Mesothelial cell of epicardium (in vitro differentiated cells): ENCODE measurements at places on chromosomes 5 and 9. TPM values are rescaled to one million over a fixed set of nuclear protein-coding genes. Genes with fewer than 3 reads are reported as not detected.

- H3K36me3 ChIP-seq, result no peaks in the 10 kb centered on the region
- H3K27me3 ChIP-seq, result no peaks in the 10 kb centered on the region
- peaks cover 23% of the 10 kb centered on the region for H3K4me1 ChIP-seq
- DNase-seq, result no peak
- no peak overlapping the region for H3K27ac ChIP-seq
Observed at GRCh38 chr9:99430301-99430700, 208.2 kb downstream of the SEC61B start.

- peak within 1 kb of the TSS; percentile 87 for H3K4me3 ChIP-seq
- H3K36me3 ChIP-seq, result no peaks in the 10 kb centered on the region
- peak; percentile 72 for DNase-seq
- peaks cover 21% of the 10 kb centered on the region for H3K4me1 ChIP-seq
- peaks cover 47% of the 10 kb centered on the region for H3K27me3 ChIP-seq
- no peak within 1 kb of the TSS for H3K27ac ChIP-seq
Observed at GRCh38 chr9:4489919-4490704, at the start of gene SLC1A1. Gene SLC1A1 (plus strand): TSS chr9:4490468. CDS start chr9:4490680, 212 bp downstream.

- H3K27me3 ChIP-seq, result no peaks in the 10 kb centered on the region
- H3K4me1 ChIP-seq, result peaks cover 6% of the 10 kb centered on the region
- H3K36me3 ChIP-seq, result peaks cover 5% of the 10 kb centered on the region
- no peak for DNase-seq
- no peak overlapping the region for H3K27ac ChIP-seq
- no peak overlapping the region for H3K4me3 ChIP-seq
Observed at GRCh38 chr9:92728831-92729734, 35.5 kb downstream of the BICD2 start.

DNA sequence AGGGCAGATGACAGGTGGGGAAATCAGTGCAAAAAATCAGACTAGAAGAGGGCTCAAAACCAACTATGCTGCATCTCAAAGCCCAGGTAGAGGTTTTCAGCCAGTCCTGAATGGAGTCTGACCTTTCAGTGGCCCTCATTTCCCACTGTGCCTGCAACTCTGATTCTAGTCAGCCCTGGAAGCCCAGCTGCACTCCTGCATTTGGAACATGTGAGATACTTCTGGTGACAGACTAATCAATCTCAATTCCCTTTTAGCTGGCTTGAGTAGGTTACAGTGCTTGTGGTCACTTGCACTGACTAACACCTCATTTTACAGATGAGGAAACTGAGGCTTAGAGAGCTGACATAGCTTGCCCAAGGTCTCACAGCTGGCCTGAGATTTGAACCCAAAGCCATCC, 7.9 kb upstream of the ACSL6 start:
- H3K27me3 ChIP-seq, result peaks cover 80% of the 10 kb centered on the region
- H3K27ac ChIP-seq, result no peak overlapping the region
- H3K4me3 ChIP-seq, result no peak overlapping the region
- DNase-seq, result no peak
- no peaks in the 10 kb centered on the region for H3K36me3 ChIP-seq

The CDK9 gene
- total RNA-seq, result 110 to 120 TPM (median 112 TPM) in 3 replicates

DNA sequence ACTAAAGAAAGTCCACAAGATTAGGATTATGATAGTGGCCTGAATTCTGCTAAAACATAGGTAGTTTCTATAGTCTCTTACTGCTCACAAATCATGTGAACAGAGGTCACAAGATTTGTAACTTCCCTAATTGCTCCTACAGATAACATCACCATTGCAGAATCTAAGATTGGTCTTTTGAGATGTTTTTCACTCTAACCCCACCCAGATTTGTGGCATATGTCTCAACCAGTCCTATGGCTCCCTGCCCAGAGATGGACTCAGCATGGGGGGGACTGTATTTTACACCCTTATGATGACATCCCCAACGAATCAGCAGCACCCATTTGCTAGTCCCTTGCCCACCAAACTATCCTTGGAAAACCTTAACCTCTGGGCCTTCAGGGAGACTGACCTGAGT, 1046.2 kb downstream of the CDH12 start:
- H3K36me3 ChIP-seq, result no peaks in the 10 kb centered on the region
- no peak overlapping the region for H3K4me3 ChIP-seq
- no peaks in the 10 kb centered on the region for H3K27me3 ChIP-seq
- peaks cover 20% of the 10 kb centered on the region for H3K4me1 ChIP-seq

DNA sequence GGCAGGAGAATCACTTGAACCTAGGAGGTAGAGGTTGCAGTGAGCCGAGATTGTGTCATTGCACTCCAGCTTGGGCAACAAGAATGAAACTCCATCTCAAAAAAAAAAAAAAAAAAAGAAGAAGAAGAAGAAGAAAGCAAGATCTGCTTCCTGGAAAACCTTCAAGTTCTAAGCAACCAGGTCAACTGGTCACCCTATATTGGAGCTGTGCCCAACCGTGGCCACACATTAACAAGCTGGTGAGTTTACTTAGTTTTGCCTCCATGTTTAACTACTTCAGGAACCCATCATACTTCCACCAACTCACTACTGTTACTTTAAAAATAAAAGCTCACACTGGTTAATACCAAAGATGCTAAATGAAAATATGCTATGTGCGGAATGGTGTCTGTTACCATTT, 12.3 kb upstream of the SKP1 start:
- peaks cover 4% of the 10 kb centered on the region for H3K4me1 ChIP-seq
- H3K4me3 ChIP-seq, result no peak overlapping the region
- DNase-seq, result no peak
- peaks cover 5% of the 10 kb centered on the region for H3K36me3 ChIP-seq
- H3K27ac ChIP-seq, result no peak overlapping the region
- no peaks in the 10 kb centered on the region for H3K27me3 ChIP-seq

GRCh38 chr9:18504707-18505106, 30.8 kb downstream of the ADAMTSL1 start:
- H3K36me3 ChIP-seq, result peaks cover 3% of the 10 kb centered on the region
- H3K4me1 ChIP-seq, result peaks cover 25% of the 10 kb centered on the region
- no peak overlapping the region for H3K27ac ChIP-seq

GRCh38 chr5:13664377-13664776, 280.1 kb downstream of the DNAH5 start:
- peaks cover 5% of the 10 kb centered on the region for H3K27me3 ChIP-seq
- H3K4me3 ChIP-seq, result no peak overlapping the region
- no peaks in the 10 kb centered on the region for H3K36me3 ChIP-seq
- no peak for DNase-seq

GRCh38 chr5:111756581-111757354, at the start of gene NREP:
Gene NREP (minus strand): TSS chr5:111757194. CDS start chr5:111755772, 1,422 bp downstream.
- H3K4me1 ChIP-seq, result peaks cover 46% of the 10 kb centered on the region
- peak within 1 kb of the TSS; percentile 82 for H3K4me3 ChIP-seq
- peak within 1 kb of the TSS; percentile 98 for H3K27ac ChIP-seq
- peak; percentile 26 for DNase-seq
- H3K27me3 ChIP-seq, result peaks cover 1% of the 10 kb centered on the region

GRCh38 chr9:127366594-127366993, 30.4 kb upstream of the SLC2A8 start:
- peaks cover 14% of the 10 kb centered on the region for H3K36me3 ChIP-seq
- H3K27me3 ChIP-seq, result no peaks in the 10 kb centered on the region
- H3K4me1 ChIP-seq, result peaks cover 4% of the 10 kb centered on the region
- peak; percentile 21 for DNase-seq
- H3K4me3 ChIP-seq, result no peak overlapping the region

The IL7R gene
- 0.13 to 0.25 TPM (median 0.13 TPM) in 3 replicates for total RNA-seq

The ZDHHC11B gene
- 0.69 to 0.90 TPM (median 0.74 TPM) in 3 replicates for total RNA-seq

- peaks cover 22% of the 10 kb centered on the region for H3K36me3 ChIP-seq
- no peaks in the 10 kb centered on the region for H3K4me1 ChIP-seq
- no peak for DNase-seq
- H3K4me3 ChIP-seq, result no peak overlapping the region
- no peaks in the 10 kb centered on the region for H3K27me3 ChIP-seq
Observed at GRCh38 chr5:126544087-126544740, 50.8 kb downstream of the ALDH7A1 start.

- no peaks in the 10 kb centered on the region for H3K27me3 ChIP-seq
- no peak overlapping the region for H3K4me3 ChIP-seq
- peaks cover 49% of the 10 kb centered on the region for H3K4me1 ChIP-seq
- peak overlapping the region; percentile 57 for H3K27ac ChIP-seq
- no peak for DNase-seq
- peaks cover 11% of the 10 kb centered on the region for H3K36me3 ChIP-seq
Observed at GRCh38 chr5:132418881-132419280, 49.4 kb downstream of the SLC22A5 start.

The PCDHB10 gene
- total RNA-seq, result 10.8 to 11.9 TPM (median 11.7 TPM) in 3 replicates

The INPP5E gene
- total RNA-seq, result 22.1 to 24.6 TPM (median 23.3 TPM) in 3 replicates

- DNase-seq, result no peak
- H3K4me1 ChIP-seq, result no peaks in the 10 kb centered on the region
- H3K27me3 ChIP-seq, result no peaks in the 10 kb centered on the region
- peaks cover 17% of the 10 kb centered on the region for H3K36me3 ChIP-seq
- no peak overlapping the region for H3K4me3 ChIP-seq
Observed at GRCh38 chr9:130630071-130630450, 34.3 kb upstream of the PRDM12 start.

- no peak for DNase-seq
- no peaks in the 10 kb centered on the region for H3K27me3 ChIP-seq
- peaks cover 31% of the 10 kb centered on the region for H3K4me1 ChIP-seq
- H3K4me3 ChIP-seq, result no peak overlapping the region
Observed at GRCh38 chr5:39547553-39548154, 122.9 kb upstream of the DAB2 start.

GRCh38 chr9:131111186-131111853, 14.1 kb upstream of the NUP214 start:
- H3K27ac ChIP-seq, result no peak overlapping the region
- H3K4me1 ChIP-seq, result no peaks in the 10 kb centered on the region

DNA sequence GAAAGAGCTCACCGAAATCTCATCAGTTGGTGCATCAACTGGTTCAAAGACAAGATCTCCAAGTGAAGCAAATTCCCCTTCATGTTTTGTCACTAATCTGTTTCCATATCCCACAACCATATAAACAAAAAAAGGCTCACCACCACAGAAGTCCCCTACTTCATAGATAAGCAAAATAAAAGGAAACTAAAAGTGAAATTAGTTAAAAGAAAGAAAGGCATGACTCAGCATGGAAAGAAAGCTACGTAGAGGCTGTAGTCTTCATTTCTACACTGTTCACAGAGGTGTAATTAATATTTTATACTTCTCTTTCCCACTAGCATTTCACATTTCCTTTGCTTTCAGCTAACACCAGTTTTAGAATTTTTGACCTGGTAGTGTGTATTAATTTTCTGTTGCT, 208.0 kb downstream of the CYLC2 start:
- H3K4me3 ChIP-seq, result no peak overlapping the region
- H3K4me1 ChIP-seq, result no peaks in the 10 kb centered on the region
- H3K36me3 ChIP-seq, result no peaks in the 10 kb centered on the region
- no peak overlapping the region for H3K27ac ChIP-seq
- DNase-seq, result no peak

The BTNL3 gene
- not detected in 3 replicates for total RNA-seq

The SLC34A3 gene
- total RNA-seq, result 0.23 to 0.27 TPM in 2 of 3 replicates, not detected in the other

- H3K36me3 ChIP-seq, result no peaks in the 10 kb centered on the region
- peaks cover 2% of the 10 kb centered on the region for H3K4me1 ChIP-seq
- H3K4me3 ChIP-seq, result no peak overlapping the region
- no peak overlapping the region for H3K27ac ChIP-seq
- DNase-seq, result no peak
Observed at GRCh38 chr9:19759066-19759465, 29.8 kb downstream of the SLC24A2 start.

The CER1 gene
- total RNA-seq, result 0.78 to 1.2 TPM (median 1.0 TPM) in 3 replicates
